Central memory CD8-positive, alpha-beta T cell (primary cell): ENCODE measurements at places on chromosomes 6 and 20.
A peak's percentile ranks its signal among the peaks of the same experiment; 100 is the strongest.

DNA sequence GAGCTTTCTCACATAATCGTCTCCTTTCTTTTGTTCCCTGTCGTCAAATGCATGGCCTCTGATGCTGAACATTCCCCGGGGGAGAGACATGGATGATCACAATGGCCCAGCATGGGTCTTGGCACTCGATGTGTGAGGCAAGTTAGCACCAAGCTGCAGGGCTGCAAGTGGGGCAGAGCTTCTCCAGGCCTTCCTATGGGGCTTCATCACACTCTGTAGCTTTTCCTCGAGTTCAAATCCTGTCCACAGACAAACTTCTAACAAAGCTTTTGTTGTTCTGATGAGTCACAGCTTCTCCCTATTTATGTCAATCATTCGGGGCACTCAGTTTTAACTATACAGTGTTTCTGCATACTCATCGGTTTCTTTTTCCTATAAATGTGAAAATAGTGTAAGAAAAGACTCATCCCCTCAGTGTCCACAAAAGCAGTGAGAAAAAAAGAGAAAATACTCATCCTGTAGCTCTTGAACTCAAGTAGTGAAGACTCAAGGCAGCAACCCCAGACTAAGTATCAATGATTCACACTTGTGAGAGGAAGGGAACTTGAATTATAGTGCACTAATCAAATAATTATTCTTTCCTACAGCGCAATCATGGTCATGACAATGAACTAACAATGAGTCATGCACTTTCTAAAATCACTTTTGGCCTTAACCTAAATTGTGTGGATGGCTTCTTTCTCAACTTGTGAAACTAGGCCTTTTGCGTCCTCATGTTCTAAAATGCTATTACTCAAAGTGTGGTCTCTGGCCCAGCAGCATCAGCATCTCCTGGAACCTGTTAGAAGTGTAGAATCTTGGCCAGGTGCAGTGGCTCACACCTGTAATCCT, 68.4 kb upstream of the NOX3 start:
- no peak for DNase-seq
- H3K27me3 ChIP-seq, result peaks cover 10% of the 10 kb centered on the region
- H3K36me3 ChIP-seq, result no peaks in the 10 kb centered on the region
- H3K27ac ChIP-seq, result no peak overlapping the region

GRCh38 chr20:48606172-48606840, 221.5 kb downstream of the PREX1 start:
- H3K27ac ChIP-seq, result no peak overlapping the region
- H3K27me3 ChIP-seq, result peaks cover 35% of the 10 kb centered on the region
- H3K4me3 ChIP-seq, result no peak overlapping the region
- no peak for DNase-seq
- peaks cover 3% of the 10 kb centered on the region for H3K36me3 ChIP-seq
- no peaks in the 10 kb centered on the region for H3K4me1 ChIP-seq

GRCh38 chr6:42690872-42691271, 31.5 kb downstream of the PRPH2 start:
- DNase-seq, result no peak
- peak overlapping the region; percentile 61 for H3K27ac ChIP-seq
- peaks cover 53% of the 10 kb centered on the region for H3K36me3 ChIP-seq
- H3K4me3 ChIP-seq, result no peak overlapping the region
- peaks cover 23% of the 10 kb centered on the region for H3K4me1 ChIP-seq

- H3K4me3 ChIP-seq, result peak within 1 kb of the TSS; percentile 54
- no peak within 1 kb of the TSS for H3K27ac ChIP-seq
- no peak for DNase-seq
- peaks cover 73% of the 10 kb centered on the region for H3K27me3 ChIP-seq
- H3K4me1 ChIP-seq, result peaks cover 5% of the 10 kb centered on the region
Measured at GRCh38 chr6:39934131-39934757, at the start of gene MOCS1. Gene MOCS1 (minus strand): TSS chr6:39934462. CDS start chr6:39934417, 45 bp downstream.

- H3K27me3 ChIP-seq, result no peaks in the 10 kb centered on the region
- peak; percentile 64 for DNase-seq
- H3K4me1 ChIP-seq, result peaks cover 18% of the 10 kb centered on the region
- H3K4me3 ChIP-seq, result peak overlapping the region; percentile 78
- peaks cover 12% of the 10 kb centered on the region for H3K36me3 ChIP-seq
Measured at GRCh38 chr6:20319520-20320357, 81.9 kb upstream of the E2F3 start.

- H3K36me3 ChIP-seq, result no peaks in the 10 kb centered on the region
- no peak overlapping the region for H3K4me3 ChIP-seq
- H3K27ac ChIP-seq, result no peak overlapping the region
- DNase-seq, result no peak
- no peaks in the 10 kb centered on the region for H3K4me1 ChIP-seq
Measured at GRCh38 chr6:21874372-21874771, 280.8 kb downstream of the SOX4 start.

- H3K27me3 ChIP-seq, result peaks cover 16% of the 10 kb centered on the region
- H3K4me1 ChIP-seq, result peaks cover 25% of the 10 kb centered on the region
- no peak for DNase-seq
- H3K27ac ChIP-seq, result peak overlapping the region; percentile 76
- H3K4me3 ChIP-seq, result peak overlapping the region; percentile 37
- H3K36me3 ChIP-seq, result no peaks in the 10 kb centered on the region
Measured at GRCh38 chr6:163750431-163751031, 336.0 kb downstream of the QKI start.

GRCh38 chr6:148963738-148964137, 216.9 kb downstream of the UST start:
- H3K4me3 ChIP-seq, result no peak overlapping the region
- no peaks in the 10 kb centered on the region for H3K27me3 ChIP-seq
- no peak for DNase-seq
- no peaks in the 10 kb centered on the region for H3K4me1 ChIP-seq

- no peak overlapping the region for H3K27ac ChIP-seq
- peaks cover 40% of the 10 kb centered on the region for H3K4me1 ChIP-seq
- no peak overlapping the region for H3K4me3 ChIP-seq
- H3K27me3 ChIP-seq, result no peaks in the 10 kb centered on the region
- peaks cover 3% of the 10 kb centered on the region for H3K36me3 ChIP-seq
- DNase-seq, result no peak
Measured at GRCh38 chr20:24942679-24943078, 6.4 kb upstream of the CST7 start.

DNA sequence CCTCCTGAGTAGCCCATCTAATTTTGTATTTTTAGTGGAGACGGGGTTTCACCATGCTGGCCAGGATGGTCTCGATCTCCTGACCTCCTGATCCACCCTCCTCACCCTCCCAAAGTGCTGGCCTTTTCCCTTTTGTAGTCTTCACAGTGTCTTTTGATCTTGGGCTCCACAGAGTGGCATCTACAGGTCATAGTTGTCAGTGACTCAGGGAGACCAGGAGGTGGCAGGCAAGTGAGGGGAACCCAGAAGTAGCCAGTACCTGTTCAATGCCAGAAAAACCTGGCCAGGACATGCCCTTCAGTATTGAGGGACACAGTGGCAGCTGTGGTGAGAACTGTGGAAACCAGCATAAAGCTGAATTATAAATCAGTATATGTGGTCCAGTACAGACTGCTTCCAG, 19.6 kb downstream of the RPP21 start:
- no peaks in the 10 kb centered on the region for H3K36me3 ChIP-seq
- peaks cover 76% of the 10 kb centered on the region for H3K27me3 ChIP-seq
- H3K4me1 ChIP-seq, result no peaks in the 10 kb centered on the region
- no peak overlapping the region for H3K4me3 ChIP-seq

GRCh38 chr6:84669945-84670344, 94.5 kb downstream of the TBX18 start:
- no peak overlapping the region for H3K27ac ChIP-seq
- H3K27me3 ChIP-seq, result no peaks in the 10 kb centered on the region
- DNase-seq, result no peak
- no peaks in the 10 kb centered on the region for H3K36me3 ChIP-seq
- no peaks in the 10 kb centered on the region for H3K4me1 ChIP-seq
- no peak overlapping the region for H3K4me3 ChIP-seq

DNA sequence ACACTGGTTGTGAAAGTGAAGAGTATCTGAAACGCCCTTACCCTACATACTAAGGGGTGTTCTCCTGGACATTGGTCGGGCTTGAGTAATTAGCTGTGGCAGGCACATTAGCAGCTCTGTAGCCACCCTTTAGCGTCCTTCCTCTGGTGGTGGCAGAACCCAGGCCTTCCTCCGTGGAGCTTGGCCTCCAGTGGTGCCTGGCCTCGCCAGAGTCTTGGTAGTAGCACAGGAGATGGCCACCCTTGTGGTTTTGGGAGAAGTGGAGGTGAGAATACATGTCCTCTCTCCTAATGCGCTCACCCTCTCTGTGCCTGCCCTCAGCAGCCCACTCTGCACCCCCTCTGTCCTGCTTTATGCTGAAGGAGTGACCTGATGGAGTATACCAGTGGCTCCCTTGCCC, 17.6 kb upstream of the UQCC2 start:
- DNase-seq, result no peak
- H3K27ac ChIP-seq, result no peak overlapping the region
- H3K27me3 ChIP-seq, result peaks cover 54% of the 10 kb centered on the region

DNA sequence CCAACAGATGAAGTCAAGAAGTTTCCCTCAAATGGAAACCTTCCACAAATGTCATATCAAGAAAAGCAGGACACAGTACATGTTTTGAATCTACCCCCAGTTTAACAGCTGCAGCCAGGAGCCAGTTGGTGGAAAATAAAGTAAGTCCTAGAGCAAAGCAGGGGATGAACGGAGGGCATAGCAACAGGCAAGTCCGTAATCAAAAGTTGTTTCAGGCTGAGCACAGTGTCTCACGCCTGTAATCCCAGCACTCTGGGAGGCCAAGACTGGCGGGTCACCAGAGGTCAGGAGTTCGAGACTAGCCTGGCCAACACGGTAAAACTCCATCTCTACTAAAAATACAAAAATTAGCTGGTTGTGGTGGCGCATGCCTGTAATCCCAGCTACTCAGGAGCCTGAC, 2.4 kb upstream of the SALL4 start:
- peaks cover 5% of the 10 kb centered on the region for H3K4me1 ChIP-seq
- no peak overlapping the region for H3K27ac ChIP-seq
- H3K36me3 ChIP-seq, result no peaks in the 10 kb centered on the region
- no peak for DNase-seq
- H3K4me3 ChIP-seq, result no peak overlapping the region

GRCh38 chr6:5403609-5404008, 142.3 kb downstream of the FARS2 start:
- no peak for DNase-seq
- H3K4me1 ChIP-seq, result peaks cover 9% of the 10 kb centered on the region
- H3K36me3 ChIP-seq, result peaks cover 3% of the 10 kb centered on the region

DNA sequence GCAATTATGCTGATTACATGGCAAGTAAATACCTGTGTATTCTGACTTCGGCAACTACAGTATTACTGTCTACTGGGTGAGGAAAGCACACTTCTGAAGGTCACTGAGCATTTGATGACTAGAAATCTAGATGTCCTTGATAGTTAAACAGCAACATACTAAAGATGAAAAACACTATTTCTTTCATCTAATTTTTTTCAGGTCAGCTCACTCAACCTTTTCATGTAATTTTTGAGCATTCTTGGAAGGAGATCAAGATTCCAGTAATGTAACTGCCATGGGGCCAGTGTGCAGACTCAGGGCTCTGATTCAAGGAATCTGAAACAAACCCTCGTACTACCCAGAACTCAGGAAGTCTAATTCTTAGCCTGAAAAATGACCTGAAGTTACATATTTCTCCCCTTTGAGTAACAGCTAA, 222.6 kb upstream of the TAB2 start:
- DNase-seq, result no peak
- peak overlapping the region; percentile 16 for H3K4me3 ChIP-seq
- no peaks in the 10 kb centered on the region for H3K27me3 ChIP-seq
- no peaks in the 10 kb centered on the region for H3K36me3 ChIP-seq
- peak overlapping the region; percentile 16 for H3K27ac ChIP-seq

DNA sequence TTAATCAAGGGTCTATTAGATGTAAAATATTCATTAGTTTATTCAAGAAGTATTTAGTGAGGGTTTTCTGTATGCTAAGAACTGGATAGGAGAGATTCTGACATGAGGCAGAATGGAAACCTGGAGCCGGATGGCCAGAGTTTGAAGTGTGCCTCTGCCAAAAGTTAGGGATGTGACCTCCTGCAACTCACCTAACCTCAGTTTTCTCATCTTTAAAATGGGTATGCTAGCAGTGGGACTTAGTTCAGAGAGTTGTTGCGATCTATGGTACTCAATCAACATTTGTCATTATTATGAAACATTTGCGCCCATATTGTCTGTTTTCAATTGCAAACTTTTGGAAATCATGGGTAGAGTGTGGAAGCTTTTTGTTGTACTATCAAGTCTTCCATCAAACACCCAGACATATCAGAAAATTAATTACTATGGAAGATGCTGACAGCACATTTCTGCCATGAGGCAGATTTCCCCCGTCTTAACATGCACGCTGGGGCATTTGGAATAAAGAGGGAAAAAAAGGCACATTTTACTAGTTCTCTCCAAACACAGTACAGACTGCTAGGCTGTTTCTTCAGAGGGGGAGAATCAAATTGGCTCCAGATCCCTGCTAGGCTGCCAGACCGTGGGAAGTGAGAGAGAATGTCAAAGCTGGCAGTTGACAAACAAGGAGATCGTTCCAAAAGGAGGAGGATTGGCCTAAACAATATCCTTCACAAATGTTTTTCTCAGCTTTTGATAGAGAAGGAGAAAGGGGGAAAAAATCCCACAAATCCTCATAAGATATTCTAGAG, 205.3 kb upstream of the TSHZ2 start:
- H3K4me3 ChIP-seq, result no peak overlapping the region
- no peak for DNase-seq
- H3K27me3 ChIP-seq, result peaks cover 8% of the 10 kb centered on the region
- no peaks in the 10 kb centered on the region for H3K36me3 ChIP-seq
- H3K27ac ChIP-seq, result no peak overlapping the region
- H3K4me1 ChIP-seq, result no peaks in the 10 kb centered on the region

DNA sequence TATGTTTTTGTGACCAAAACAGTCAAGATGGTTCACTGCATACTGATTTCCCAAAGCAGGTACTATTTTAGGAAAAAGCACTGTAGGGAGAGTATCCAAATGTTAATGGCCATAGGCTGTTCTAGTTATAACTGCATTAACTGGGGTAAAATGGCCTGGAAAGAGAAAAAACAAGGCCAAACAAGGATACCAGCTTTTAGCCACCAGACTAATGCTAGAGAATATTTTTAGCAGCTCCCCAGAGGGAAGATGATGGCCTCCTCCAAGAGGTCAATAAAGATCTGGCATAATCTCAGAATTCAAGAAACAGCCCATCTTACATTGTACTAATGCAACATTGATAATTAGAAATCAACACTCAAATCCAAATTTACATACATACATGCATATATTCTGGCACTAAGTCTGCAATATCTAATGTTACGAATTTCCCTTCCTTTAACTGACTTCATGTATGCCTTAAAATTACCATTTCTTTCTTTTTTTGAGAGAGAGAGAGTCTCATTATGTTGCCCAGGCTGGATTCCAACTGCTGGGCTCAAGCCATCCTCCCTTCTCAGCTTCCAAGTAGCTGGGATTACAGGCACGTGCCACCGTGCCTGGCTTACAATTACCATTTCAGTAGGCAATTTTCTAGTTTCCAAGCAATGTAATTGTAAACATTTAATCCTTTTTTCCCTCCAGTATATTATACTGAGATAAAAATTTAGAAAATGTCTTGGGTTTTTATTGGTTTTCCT, 9.3 kb downstream of the COX7A2 start:
- no peak overlapping the region for H3K27ac ChIP-seq
- no peaks in the 10 kb centered on the region for H3K4me1 ChIP-seq
- H3K4me3 ChIP-seq, result no peak overlapping the region
- H3K27me3 ChIP-seq, result no peaks in the 10 kb centered on the region
- H3K36me3 ChIP-seq, result peaks cover 23% of the 10 kb centered on the region
- DNase-seq, result no peak

- H3K36me3 ChIP-seq, result peaks cover 2% of the 10 kb centered on the region
- H3K4me3 ChIP-seq, result no peak overlapping the region
- H3K27ac ChIP-seq, result no peak overlapping the region
- no peak for DNase-seq
- H3K4me1 ChIP-seq, result no peaks in the 10 kb centered on the region
Measured at GRCh38 chr6:31908791-31909190, 6.9 kb upstream of the ZBTB12 start.
